ENCODE measurements at places on chromosomes 4 and X.

DNA sequence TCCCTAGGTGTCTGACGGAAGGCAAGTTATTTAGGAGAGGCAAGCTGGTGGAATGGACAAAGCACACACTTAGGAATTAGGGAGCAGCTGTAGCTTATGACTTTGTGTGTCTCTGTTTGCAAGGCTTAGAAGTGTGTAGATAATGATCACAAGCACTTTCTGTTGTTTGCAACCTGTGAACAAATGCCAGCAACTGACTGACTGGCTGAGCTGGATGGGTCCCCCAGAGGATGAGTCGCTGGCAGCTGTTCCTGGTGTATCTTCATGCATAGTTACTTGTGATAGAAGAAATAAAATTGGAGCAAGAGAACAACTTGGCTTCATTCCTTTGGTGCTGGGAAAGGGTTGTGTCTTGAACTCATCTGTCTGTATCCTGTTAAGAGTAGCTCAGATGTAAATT is 64.2 kb upstream of the BEND4 start:
- no peak for DNase-seq

GRCh38 chr4:183601381-183601780 is 57.6 kb downstream of the RWDD4 start:
- no peak for DNase-seq

DNA sequence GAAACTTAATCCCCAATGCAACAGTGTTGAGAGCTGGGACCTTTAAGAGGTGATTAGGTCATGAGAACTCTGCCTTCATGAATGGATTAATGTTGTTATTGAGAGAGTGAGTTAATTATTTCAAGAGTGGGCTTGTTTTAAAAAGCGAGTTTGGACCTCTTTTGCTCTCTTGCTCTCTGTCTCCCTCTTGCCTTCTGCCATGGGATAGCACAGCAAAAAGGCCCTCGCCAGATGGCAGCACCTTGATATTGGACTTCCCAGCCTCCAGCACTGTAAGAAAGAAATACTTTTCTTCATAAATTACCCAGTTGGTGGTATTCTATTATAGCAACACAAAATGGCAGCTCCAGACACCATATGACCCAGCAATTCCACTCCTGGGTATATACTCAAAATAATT is 7.0 kb upstream of the ATP6AP2 start:
- DNase-seq = peak; percentile 37

DNA sequence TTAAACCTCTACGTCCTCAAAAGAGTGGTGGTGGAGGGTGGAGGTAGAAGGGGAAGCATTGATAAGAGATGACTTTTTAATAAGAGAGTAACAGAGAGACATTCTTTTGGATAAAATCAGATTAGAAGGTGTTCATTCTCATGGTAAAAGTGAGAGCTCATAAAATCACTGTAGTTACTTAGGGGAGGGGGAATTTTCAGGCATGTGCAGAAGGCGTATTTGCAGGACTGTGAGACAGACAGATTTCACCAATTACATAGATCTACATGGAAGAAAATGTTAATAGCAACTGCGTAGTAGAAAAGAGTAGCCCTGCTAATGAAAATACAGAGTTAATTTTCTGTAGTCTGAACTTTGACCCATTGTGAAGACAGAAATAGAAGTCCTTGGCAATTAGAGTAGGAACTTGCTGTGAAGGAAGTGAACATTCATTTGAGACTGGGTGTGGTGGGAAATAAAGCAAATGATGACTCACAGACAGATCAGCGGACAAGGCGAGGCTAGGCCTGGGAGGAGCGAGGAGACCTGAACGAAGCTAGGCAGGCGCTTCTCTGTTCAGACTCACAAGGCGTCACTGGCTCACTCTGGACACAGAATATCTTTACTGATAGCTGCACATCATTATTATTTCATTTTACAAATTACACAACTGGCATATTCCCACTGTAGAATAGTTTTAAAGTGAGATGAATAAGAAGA is 57.2 kb upstream of the FAM9C start:
- DNase-seq = peak; percentile 61
